Amygdala (tissue), 56 donors: ENCODE measurements at places on chromosomes 1 and 21.

GRCh38 chr1:1599935-1600860 is at the start of gene FNDC10:
TSS of gene FNDC10 (minus strand) at chr1:1600135. CDS start at chr1:1600015, 120 bp downstream.
- no peak for DNase-seq

- DNase-seq = no peak
These were observed 8.1 kb downstream of the SNX7 start for GRCh38 chr1:98669355-98670296.

GRCh38 chr1:226671277-226671676 is 67.8 kb downstream of the ITPKB start:
- DNase-seq = no peak

DNA sequence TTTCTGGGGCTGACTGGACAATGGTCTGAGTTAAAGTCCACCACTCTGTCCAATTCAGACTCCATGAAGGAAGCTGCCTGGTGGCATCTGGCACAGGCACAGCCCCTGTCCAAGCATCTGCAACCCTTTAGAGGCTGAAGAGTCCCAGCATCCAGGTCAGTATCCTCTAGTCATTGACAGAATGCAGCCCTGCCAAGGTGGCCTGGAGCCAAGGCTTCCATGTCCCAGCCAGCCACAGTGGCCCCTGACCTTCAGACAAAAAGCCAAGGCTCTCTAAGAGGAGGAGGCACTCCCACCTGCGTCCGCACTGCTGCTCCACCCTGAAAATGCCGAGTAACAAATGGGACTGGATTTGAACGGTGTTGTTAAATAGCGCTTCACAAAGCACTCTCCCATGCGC is 49.4 kb downstream of the KCNN3 start:
- DNase-seq = no peak

DNA sequence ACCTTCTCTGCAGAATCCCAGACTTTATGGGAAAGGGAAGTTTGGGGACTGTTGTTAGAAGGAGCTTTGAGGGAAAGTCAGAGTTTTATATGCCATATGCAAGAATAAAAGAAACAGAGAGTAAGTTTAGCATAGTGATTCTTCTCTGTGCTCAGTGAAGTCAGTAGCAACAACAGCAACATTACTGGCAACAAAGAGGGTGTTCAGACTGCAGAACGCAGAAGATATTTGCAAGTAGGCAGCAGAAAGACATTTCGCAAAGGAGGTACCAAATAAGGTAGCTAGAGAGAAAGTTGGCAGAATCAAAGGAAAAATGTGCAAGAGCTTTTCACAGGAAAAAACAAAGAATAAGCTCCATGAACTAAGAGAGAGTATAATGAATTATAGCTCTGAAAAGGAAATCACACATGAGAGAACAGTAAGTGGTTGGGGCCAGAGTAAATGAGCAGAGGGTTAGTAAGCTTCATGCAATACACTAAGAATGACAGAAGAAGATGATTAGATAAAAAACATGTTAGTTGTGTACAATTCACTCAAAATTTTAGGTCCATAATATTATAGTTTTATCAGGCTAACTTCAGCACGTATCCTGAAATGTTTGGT is 98.1 kb downstream of the NEGR1 start:
- no peak for DNase-seq

DNA sequence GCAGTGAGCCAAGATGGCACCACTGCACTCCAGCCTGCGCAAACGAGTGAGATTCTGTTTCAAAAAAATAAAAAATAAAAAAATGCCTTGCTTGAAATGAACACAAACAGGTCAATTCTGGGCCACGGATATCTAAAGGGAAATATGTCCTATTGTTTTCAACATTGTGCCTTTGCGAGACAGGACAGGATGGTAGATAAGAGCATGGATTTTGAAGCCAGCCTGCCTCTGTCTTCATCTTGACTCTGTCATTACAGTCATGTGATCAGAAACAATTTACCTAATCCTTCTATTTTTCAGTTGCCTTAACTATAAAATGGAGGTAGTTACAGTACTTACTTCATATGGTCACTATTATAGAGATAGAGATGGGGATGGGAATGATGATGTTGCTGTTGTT is 56.7 kb upstream of the ZSWIM5 start:
- DNase-seq = no peak

- DNase-seq = no peak
These were observed 59.5 kb upstream of the C1orf105 start for GRCh38 chr1:172360985-172361384.

DNA sequence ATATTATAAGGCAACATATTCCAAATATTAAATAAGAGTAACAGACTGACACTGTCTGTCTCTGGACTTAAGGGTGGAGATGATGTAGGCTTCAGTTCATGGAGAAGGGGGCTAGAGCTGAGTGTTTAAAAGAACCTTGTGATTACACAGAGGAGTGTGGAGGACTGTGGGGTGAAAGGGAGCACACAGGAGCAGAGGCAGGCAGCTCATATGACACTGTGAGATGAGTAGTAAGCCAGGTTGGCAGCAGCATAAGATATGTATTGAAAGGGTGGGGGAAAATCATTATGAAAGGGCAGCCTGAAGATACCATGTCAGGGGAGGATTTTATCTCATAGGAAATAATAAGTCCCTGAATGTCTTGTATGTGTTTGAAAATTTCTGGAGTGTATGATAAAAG is 104.5 kb downstream of the AK5 start:
- DNase-seq = no peak

GRCh38 chr1:36134031-36134430 is 9.0 kb upstream of the COL8A2 start:
- no peak for DNase-seq

DNA sequence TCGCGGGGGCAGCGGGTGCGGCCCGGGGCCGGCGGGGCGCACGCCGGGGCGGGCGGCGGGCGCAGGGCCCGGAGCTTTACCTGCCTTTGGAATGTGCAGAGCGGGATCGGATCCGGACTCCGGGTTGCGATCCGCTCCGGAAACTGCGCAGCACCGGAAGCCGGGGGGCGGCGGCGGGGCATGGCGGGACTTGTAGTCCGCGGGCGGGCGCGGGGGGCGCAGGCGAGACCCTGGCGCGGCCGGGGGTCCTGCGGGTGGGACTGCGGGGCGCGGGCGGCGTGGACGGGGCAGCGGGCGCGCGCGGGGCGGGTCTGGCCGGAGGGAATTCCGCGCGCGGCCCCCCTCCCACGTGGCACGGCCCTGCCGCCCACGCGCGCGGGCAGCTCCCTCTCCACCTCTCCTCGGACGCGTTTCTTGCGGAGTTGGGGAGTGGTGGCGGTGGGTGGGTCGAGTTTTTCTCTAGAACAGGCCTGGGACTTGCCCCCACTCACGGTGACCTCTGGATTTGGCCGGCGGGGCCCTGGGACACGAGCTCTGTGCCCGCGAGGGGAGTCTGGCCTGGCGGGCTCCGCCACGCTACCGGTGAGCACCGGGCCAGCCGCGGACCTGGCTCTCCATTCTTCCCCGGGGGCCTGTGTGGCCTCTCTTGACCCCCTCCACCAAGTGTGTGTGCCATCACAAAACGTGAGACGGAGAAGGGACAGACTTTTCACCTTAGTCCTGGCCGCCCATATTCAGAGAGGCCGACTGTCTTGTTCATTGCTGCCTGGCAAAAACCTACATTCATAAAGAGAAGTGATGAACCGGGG is at the start of gene PRDM15:
Gene PRDM15, minus strand, starts transcription at position 155 of the 809 bp plus-strand sequence. CDS start 18,981 bp downstream, outside the sequence.
- peak; percentile 57 for DNase-seq

GRCh38 chr1:103180660-103181059 is 72.3 kb upstream of the COL11A1 start:
- no peak for DNase-seq

DNA sequence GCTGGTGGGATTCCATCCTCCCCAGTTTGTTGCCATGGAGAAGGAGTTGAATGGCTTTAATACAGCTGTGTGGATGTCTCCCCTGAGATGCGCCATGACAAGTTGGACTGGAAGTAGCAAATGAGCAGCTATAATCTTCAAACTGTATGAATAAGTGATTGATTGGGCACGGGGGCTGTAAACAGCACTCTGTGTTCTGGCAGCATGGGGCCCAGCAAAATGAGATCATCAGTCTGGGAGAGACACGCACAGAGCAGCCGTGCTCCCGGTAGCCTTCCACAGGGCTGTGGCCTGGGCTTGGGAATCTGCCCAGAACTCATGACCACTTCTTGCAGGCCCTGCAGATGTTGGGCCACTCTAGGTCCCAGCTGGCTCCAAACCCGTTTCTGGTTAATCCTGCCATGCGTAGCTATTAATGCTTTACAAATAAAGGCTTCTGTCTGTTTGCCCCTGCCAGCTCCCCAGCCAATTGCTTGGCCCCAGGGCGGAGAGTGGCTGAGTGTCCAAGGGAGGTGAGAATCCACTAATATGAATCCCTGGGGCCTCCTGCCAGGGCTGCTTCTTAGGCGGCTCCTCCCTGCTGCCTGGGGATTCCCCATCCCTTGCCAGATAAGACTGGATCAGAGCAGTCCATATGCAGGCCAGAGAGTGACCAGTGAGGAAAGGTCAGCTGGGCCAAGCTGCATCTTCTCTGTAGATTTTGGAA is 642.9 kb downstream of the AJAP1 start:
- peak; percentile 80 for DNase-seq

- DNase-seq = no peak
These were observed 192.2 kb upstream of the TNR start for GRCh38 chr1:175935566-175936115.

DNA sequence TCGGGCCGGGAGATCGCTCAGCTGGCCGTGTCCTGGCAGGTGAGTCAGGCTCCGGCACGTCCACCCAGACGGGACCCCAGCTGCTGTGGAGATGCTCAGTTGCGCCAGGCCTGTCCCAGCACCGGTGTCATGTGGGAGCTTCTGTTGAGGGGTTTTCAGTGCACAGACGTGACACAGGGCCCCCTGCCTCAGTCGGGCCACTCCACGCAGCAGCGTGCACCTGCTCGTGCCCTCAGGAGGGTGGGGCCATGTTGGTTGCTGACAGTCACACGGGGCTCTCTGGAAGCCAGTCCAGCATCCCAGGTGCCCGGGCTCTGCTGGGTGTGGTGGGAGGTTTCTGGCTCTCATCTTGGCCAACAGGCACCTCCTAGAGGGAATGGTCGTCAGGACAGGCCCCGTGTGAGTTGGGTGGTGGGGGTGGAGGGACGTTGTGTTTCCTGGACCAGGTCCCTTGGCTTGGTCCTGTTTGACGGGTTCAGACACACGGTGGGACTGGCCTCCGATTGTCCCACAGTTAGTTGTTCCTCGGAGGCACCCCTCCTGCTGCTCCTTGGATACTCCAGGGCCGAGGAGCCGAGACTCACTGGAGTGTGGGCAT is 19.2 kb downstream of the ATAD3B start:
- no peak for DNase-seq

- no peak for DNase-seq
These were observed 8.2 kb downstream of the ACADM start for GRCh38 chr1:75732703-75733102.

DNA sequence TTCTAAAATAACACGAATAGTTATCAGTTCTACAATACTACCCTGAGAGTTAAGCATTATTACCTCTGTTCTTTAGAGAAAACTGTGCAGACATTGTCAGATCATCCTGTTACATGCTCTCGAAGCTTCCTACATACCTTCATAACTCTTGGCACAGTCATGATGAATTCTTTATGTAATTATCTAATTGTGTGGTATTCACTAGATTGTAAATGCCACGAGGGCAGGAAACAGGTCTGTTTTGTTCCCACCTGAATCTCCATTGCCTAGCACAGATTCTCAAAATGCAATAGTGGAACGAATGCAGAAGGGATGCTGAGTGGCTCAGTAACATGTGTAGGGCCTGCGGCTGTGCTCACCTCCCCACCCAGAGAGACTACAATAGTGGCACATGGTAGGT is 3.4 kb downstream of the SYT2 start:
- DNase-seq = no peak
